Left ventricle myocardium inferior (tissue), 1 donor: ENCODE measurements at places on chromosomes 1 and 21. TPM values are rescaled to one million over a fixed set of nuclear protein-coding genes. Genes with fewer than 3 reads are reported as not detected.

GRCh38 chr1:160952129-160952510, 2.5 kb downstream of the ITLN2 start:
- DNase-seq: no peak

DNA sequence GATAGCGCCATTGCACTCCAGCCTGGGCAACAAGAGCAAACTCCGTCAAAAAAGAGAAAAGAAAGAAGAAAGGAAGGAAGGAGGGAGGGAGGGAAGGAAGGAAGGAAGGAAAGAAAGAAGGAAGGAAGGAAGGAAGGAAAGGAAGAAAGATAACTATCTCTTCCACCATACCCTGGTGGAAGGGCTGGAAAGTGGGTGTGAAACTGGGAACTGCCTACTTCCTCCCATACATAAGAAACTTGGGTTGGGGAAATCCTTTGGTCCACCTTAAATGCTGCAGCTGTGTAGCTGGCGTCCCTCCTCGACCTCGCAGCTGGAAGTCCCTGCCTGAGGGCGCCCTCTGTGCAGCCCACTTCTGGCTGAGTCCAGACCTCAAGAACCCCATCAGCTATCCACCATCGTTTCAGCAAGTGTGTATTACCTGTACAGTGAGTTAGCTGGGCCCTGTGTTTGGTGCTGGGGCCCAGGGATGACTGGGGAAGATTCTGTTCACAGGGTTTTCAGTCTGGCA, 4.6 kb upstream of the FAM167B start:
- DNase-seq: peak; percentile 59

- DNase-seq: no peak
These were observed 30.3 kb upstream of the PGBD5 start for GRCh38 chr1:230456478-230456877.

GRCh38 chr1:232211149-232211548, 418.8 kb downstream of the SIPA1L2 start:
- DNase-seq: no peak

GRCh38 chr21:44701541-44701940, 4.6 kb downstream of the KRTAP10-12 start:
- DNase-seq: no peak

DNA sequence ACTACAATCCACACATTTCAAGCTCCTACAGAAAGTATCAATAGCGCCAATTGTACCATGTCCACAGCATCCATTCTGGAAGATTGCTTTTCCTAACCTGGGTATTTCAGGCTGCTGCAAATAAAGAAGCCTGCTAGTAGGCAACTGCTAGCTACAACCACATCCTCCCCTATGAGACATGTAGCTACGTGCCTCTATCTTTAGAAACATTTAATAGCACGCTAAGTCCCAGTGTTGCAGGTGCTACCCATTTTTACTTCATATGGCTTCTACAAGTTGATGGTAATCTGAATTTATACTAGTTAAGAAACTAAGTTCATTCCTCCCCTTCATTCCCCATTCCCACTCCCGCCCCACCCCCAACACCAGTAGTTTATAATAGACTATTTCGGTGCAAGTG, 7.4 kb upstream of the AMPD1 start:
- DNase-seq: no peak

GRCh38 chr21:29449306-29449950, 150.7 kb downstream of the BACH1 start:
- no peak for DNase-seq

GRCh38 chr1:111242805-111243523, 15.5 kb downstream of the CHI3L2 start:
- peak; percentile 40 for DNase-seq

DNA sequence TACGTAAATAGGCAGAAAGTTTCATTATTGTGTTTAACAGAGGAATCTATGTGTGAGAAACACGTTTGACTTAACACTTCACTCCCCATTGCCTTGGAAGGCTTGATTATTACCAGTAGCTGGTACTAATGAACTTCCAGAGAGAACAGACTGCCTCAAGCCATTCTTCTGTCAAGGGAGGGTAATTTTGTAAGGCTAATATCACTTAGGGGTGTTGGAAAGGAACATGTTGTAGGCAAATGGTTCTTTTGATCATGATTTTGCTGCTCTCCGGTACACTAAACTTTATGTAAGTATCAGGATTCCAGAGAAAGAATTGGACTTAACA, 1.8 kb downstream of the LAMC1 start:
- no peak for DNase-seq

DNA sequence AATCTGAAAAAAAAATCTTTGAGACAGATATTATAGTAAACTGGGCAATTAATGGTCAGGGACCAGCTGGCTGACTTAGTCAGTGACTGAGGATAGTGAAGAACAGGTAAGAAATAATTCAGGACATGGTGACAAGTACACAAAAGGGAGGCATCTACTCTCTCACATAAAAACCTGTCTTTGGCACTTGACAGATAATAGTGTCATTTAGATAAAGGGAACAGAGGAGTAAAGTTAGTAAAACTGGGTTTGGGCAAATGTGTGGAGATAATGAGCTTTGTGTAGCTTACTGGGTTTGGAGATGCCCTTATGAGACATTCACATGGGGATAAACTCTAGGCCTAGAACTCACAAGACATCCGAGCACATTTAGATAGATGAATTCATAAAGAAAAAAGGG, 4.0 kb downstream of the SSX2IP start:
- no peak for DNase-seq

- DNase-seq: no peak
These were observed 1.6 kb downstream of the IFI44 start for GRCh38 chr1:78651241-78651640.

- DNase-seq: peak; percentile 41
These were observed 20.7 kb downstream of the C1QB start for GRCh38 chr1:22673486-22674409.

DNA sequence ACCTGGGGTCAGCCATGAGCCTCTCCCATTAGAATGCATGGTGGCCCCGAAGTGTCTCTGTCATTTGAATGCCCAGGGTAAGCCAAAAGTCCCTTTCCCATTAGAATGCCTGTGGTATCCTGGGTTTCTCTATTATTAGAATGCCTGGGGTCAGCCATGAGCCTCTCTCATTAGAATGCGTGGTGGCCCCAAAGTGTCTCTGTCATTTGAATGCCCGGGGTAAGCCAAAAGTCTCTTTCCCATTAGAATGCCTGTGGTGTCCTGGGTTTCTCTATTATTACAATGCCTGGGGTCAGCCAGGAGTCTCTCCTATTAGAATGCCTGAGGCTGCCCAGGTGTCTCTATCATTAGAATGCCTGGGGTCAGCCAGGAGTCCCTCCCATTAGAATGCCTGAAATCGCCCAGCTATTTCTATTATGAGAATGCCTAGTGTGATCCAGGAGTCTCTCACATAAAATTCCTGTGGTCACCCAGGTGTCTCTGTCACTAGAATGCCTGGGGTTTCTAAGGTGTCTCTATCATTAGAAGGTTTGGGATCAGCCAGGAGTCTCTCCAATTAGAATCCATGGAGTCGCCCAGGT, 65.5 kb downstream of the RNF187 start:
- DNase-seq: no peak

GRCh38 chr1:57272150-57272549, 151.7 kb downstream of the DAB1 start:
- no peak for DNase-seq

DNA sequence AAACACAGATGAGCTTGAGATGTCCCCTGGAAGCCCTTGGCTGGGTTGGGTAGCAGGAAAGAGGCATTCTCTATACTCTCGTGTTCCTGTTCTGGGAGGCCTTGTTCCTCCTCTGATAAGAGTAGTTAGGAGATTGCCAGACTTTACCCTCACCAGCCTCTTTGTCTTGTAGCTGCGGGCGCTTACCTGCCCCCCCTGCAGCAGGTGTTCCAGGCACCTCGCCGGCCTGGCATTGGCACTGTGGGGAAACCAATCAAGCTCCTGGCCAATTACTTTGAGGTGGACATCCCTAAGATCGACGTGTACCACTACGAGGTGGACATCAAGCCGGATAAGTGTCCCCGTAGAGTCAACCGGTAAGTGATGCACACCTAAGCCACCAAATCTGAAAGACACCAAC, 5.2 kb downstream of the AGO1 start:
- DNase-seq: no peak

- no peak for DNase-seq
These were observed 261.5 kb downstream of the GPATCH2 start for GRCh38 chr1:217369271-217369981.

DNA sequence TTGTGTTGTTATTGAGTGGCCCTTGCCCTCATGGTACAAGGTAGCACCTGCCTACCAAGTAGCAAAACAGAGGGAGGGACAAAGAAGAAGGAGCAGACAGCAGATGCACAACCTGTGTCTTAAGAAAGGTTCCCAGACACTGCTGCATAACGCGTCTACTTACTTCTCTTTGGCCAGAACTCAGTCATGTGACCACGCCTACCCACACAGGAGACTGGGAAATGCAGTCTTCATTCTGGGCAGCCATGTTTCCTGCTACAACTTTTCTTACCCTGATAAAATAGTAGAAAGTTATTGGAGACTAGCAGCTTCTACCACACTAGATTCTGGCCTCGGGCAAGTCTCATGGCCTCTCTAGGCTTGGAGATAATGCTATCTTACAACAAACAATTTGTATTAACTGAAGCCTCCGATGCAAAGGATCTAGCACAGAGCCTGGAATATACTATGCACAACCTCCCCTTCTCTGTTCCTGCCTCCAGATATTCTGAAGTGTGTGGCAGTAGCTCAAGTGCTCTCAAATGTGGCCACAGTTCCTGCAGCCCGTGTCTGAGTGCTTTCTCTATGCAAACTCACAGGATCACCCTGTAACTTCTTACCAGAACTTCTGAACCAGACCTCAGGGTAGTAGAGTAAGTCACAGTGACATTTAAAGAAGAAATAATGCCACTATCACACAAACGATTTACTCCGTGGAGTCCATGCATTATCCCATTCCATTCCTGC, 34.1 kb upstream of the BTG2 start:
- peak; percentile 44 for DNase-seq

The TMEM200B gene
- total RNA-seq: 1.6 TPM

The AMY1A gene
- not detected for total RNA-seq

The DMBX1 gene
- not detected for total RNA-seq

The FAM43B gene
- 1.9 TPM for total RNA-seq

The PKNOX1 gene
- total RNA-seq: 9.7 TPM
